Gastroesophageal sphincter (tissue), 4 donors: ENCODE measurements at places on chromosomes 12 and 14. TPM values are rescaled to one million over a fixed set of nuclear protein-coding genes. Genes with fewer than 3 reads are reported as not detected.

DNA sequence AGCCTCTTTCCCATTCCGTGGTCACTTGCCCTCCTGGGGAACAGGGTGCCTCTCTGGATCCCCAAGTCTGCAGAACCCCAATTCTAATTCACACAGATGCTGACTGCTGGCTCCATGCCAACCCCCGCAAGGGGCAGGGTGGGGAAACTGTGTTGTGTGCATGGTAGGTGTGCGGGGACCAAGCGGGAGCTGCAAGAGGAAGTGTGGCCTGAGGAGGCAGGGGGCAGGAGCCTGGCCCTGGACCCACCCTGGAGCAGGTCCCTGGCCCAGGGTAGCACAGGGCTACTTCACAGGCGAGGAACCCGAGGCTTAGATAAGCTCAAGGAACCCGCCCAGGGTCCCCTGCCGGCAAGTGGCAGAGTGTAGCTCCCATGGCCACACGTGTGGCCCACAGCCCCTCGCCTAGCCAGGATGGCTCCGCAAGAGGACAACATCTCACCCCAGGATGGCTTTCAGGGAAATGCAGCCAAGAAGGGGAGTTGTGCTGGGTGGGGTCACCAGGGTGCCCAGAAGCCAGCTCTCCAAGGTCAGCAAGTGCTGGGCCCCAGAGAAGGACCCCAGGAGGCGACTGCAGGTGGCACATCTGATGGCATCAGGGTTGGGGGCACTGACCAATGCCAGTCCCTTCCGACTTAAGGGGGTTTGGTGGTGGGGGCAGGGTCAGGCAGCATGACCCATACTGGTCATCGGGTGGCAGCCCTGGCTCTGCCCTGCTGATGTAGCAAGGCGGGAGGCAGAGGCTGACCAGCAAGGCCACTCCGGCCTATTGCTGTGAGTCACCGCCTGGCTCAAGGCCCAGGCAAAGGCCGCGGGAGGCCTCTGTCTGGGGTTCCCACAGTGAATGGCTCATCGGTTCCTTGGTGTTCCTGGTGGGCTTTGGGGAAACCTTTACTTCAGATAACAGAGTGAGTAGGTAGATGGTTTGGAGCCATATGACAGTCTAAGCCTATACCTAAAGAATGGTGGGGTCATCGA, 37.3 kb upstream of the EML1 start:
- peak; percentile 85 for ATAC-seq

GRCh38 chr12:125583071-125583470, 517.8 kb downstream of the AACS start:
- no peak for ATAC-seq

- no peak for ATAC-seq
These were observed 38.1 kb downstream of the P2RX7 start for GRCh38 chr12:121170611-121171260.

GRCh38 chr12:45432710-45433109, 216.8 kb downstream of the ANO6 start:
- ATAC-seq, result no peak

DNA sequence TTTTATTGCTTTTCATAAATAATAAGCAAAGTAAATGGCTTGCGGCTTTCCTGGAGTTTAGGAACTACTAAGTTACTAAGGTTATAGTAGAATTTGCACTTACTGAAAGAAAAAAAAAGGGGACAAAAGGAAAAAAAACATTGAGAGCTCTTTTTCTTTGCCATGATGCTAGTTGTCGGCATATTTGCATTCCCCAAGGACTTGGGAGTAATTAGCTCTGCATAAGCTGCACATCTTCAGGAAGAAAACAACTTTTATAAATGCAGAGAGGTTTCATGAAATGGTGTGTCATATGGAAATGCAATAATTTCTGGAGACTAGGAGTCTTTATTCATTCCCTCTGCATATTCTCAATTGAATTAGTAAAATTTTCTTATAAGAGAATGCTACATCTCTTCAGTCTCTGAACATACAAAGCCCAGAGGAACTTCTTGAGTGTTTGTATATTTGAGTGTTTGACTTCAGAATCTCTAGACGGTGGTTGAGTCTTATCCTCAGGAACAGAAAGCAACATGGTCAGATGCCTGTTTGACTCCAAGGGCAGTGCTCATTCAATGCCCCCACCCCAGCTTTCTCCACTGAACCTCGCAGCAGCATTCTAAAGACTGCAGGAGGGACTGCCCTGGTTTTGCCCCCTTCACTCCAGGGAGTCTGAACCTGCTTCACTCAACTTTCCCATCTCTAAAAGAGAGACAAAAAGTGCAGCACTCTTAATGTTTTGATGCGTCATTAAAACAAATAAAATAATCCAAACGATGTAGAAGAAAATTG, 158.9 kb upstream of the EEA1 start:
- no peak for ATAC-seq

DNA sequence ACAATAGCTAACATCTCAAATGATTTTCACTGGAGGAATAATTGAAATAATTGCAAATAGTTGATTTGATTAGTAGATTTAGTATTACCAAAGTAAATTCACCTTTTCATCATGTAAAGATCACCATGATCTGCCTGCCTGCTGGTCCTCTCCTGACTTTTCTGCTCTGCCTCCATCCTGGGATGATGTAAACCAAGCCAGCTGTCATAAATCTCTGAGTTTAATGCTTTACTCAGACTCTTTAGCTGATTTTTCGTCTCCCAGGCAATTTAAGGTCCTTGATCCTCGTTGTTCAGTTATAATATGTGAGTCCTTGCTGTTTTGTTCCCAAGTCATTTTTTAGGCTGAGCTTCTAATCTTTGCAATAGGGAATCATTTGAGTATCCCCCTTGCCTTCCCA, 138.0 kb downstream of the ANO4 start:
- ATAC-seq, result no peak

GRCh38 chr14:72638021-72638420, 255.9 kb downstream of the DPF3 start:
- no peak for ATAC-seq

DNA sequence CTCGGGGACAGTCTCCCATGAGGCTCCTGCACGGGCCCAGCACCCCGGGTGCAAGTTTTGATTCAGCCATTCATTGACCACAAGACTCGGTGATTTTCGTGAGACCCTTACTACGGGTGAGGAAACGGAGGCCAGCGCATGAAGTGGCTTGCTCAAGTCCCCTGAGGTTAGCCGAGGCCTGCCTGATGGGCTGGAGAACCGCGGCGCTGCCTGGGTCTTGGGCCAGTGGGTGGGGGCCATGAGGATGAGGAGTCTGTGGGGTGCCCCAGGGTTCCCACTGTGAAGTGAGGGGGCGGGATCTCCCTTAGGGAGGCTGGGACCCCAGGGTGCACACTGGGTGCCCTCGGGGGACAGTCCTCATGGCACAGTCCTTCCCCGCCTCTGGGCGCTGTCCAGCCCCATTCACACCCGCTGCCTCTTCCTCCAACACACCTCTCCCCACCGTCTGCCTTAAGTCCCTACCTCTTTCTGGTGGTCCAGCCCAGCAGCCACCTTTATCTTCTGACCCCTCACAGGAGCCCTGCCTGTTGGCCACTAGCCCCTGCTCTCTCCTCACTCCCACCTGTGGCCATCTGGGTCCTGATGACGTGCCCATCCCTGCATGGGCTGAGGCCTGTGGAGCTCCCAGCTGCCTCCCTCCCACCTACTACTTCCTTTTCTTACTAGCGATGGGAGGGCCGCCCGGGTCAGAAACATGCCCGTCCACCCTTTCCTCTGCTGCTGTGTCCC, 16.3 kb downstream of the BEGAIN start:
- no peak for ATAC-seq

Gene BMP4
- 81.2 TPM for total RNA-seq

Gene FLVCR2
- total RNA-seq, result 5.8 TPM

Gene SLC7A8
- total RNA-seq, result 28.2 TPM

Gene KCNK13
- 0.19 TPM for total RNA-seq

Gene AQP5
- total RNA-seq, result not detected
